ENCODE measurements at places on chromosomes 1 and 21.

GRCh38 chr1:9368356-9368755 lies 75.7 kb downstream of the SPSB1 start:
- DNase-seq: no peak

GRCh38 chr1:158572226-158572625 lies 1.8 kb upstream of the OR6P1 start:
- no peak for DNase-seq

DNA sequence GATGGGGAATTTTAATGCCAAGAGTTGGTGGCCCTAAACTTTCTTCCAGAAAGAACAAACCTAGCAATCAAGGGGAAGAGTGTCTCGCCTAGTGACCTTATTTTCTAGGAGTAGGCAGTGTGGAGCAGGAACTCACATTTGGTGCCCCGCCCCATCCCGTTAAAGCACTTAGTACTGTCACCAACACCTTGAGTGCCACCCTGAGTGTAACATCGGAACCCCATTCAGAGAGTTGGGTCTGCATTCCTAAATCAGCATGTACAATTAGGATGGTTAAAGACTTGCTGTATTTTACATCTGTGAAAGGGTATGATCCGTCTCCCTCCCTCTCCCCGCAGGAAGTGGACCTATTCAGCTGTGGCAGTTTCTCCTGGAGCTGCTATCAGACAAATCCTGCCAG lies 15.5 kb downstream of the ETS2 start:
- DNase-seq: no peak

- no peak for DNase-seq
Observed at GRCh38 chr1:101440485-101440884, 203.7 kb downstream of the S1PR1 start.

- DNase-seq: no peak
Observed at GRCh38 chr1:97352936-97353382, 567.9 kb downstream of the DPYD start.

- no peak for DNase-seq
Observed at GRCh38 chr1:38608202-38608864, 251.2 kb downstream of the RRAGC start.

GRCh38 chr1:77193951-77194350 lies 25.3 kb downstream of the PIGK start:
- DNase-seq: no peak

- no peak for DNase-seq
Observed at GRCh38 chr1:159821171-159821867, 5.4 kb upstream of the SLAMF8 start.

- DNase-seq: no peak
Observed at GRCh38 chr1:3018576-3018975, 2.7 kb upstream of the ACTRT2 start.

DNA sequence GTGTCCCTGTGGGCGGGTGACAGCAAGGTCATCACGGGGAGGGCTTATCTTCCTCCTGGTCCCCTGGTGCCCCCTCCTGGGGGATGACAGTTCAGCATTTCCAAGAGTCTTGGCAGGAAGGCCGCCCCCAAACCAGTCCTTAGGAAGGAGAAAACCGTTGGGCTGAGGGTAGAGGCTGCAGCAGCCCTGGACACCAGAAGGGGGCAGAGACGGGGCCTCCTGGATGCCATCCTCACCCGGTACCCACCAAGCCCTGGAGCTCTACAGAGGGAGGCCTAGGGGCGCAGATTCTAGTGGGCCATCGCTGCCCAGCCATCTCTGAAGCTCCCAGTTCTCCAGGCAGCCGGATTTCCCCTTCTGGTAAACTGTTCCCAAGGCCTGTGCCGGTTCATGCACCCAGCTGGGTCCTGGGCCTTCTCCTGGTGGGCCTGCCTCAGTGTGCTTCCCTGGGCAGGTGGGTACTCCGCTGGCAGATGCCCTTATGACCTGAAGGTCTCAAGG lies 14.8 kb upstream of the ZNF669 start:
- DNase-seq: no peak

- no peak for DNase-seq
Observed at GRCh38 chr1:59162665-59163064, 134.2 kb upstream of the FGGY start.

DNA sequence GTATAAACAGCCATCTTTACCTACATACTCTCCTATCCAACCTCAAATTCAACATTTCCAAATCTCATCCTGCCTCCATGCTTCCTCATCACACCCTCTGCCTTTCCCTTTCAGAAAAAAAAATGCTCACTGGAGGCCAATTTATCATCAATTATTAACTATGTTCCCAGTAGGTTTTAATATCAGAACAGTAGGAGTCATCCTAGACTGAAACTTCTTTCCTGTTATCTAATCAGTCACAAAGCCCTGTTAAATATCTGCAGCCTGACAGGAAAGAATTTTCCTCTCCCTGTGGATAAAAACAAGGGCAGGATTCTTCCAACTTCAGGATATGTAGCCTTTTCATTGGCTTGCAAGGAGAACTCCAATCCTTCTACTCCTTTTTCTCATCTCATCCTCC lies 28.4 kb downstream of the EGLN1 start:
- no peak for DNase-seq

GRCh38 chr21:14522736-14523135 lies 23.4 kb downstream of the SAMSN1 start:
- no peak for DNase-seq

DNA sequence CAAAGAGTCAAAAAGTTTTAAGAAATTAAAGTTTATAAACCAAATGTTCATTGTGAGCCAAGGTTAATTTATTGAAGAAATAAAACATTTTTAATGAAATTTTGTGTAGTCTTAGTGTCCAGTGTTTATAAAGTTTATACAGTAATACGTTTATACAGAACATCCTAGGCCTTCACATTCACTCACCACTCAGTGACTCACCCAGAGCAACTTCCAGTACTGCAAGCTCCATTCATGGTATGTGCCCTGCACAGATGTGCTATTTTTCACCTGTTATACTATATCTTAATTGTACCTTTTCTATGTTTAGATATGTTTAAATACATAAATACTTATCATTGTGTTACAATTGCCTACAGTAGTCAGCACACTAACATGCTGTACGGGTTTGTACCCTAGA lies 33.6 kb downstream of the TYW3 start:
- no peak for DNase-seq

DNA sequence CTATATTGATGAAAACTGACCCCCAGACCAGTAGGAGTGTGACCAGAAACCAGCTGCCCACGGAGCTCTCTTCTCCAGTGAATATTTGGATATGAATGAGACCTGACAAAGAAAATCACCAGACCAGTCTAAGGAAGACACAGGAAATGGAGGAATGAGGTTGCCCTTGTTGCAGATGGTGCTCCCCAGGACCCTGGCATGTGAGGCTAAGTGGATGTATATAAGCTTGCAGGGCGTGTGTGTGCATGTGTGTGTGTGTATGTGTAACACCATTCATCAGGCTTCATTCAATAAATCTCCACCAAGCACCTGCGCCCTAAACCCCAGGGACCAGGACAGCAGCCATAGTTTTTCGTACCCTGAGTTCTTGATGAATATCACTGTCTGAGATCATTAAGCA lies 14.4 kb downstream of the PHLDA3 start:
- no peak for DNase-seq

- DNase-seq: no peak
Observed at GRCh38 chr1:45746922-45747321, 3.5 kb downstream of the IPP start.

DNA sequence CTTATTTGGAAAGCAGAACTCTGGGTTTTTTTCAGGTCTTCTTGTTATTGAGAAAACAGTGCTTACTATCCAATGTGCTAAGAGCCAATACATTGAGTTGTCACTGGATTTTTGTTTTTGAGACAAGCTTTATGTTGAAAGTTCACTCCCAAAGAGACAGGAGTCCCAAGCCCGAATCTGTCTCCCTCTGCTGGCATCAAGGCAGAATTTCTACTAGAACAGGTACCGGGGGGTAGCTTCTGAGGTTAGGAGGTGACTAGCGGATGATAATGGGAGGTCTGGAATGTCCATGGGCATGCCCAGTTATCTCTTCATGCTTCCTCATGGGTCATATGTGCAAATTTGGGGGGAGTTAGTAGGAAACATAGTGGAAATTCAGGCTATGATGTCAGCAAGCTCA lies 25.1 kb downstream of the ZNF124 start:
- DNase-seq: no peak

Data from SK-N-MC (cell line).